HuH-7 (cell line): ENCODE measurements at places on chromosomes 12 and 14.
A peak's percentile ranks its signal among the peaks of the same experiment; 100 is the strongest.

DNA sequence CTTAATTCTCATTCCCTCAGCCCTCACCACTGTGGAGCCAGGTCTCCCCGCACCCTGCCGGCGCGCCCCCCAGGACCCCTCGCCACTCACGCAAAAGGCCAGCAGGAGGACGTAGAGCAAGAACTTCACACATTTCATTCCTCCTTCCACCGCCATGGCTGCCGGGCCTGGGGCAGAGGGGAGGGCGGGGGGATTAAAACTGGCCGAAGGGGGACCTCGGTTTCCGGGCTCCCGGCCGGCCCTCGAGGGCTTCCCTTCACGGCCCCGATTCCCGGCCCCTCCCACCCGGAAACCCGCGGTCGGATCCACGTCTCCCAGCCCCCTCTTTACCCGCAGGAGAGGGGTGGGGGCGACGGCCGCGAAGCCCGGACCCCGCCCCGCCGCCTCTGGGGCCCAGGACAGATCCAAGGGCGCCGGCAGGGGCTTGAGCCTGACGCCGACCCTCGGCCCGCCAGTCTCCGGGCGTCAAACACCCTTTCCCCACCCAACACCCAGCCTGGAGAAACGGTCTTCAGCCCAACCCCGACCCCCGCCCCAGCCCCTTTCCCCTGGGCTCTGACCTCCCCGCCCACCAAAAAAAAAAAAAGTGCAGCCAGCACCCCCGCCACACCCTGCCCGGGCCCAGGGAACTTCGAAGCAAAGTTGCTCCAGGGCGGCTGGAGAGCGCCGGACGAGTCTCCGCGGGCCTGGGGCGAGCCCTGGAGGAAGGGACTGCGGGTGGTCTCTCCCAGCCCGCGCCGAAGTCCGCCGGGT, 447 bp downstream of the CD63 start:
- no peak for DNase-seq

DNA sequence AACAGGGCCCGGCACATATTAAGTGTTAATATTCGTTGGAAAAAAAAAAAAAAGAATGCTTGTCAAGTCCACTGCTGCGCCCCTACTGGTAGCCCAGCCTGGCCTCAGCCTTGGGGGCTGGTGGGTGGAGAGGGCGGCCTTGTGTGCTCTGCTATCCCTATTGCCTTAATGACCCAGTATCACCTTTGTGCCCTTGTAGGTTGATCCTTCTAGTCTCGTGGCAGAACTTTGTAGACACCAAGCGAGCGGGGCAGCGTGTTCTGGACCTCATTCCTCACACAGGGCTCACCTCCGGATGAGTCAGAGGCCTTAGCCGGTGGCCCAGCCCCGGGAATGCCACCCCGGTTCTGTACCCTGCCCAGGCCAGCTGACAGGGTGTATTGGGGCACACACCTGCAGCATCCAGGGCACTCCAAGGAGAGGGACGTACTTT, 1.8 kb upstream of the RCOR1 start:
- DNase-seq = peak; percentile 56

GRCh38 chr14:86501611-86502010, 971.7 kb downstream of the FLRT2 start:
- DNase-seq = no peak

DNA sequence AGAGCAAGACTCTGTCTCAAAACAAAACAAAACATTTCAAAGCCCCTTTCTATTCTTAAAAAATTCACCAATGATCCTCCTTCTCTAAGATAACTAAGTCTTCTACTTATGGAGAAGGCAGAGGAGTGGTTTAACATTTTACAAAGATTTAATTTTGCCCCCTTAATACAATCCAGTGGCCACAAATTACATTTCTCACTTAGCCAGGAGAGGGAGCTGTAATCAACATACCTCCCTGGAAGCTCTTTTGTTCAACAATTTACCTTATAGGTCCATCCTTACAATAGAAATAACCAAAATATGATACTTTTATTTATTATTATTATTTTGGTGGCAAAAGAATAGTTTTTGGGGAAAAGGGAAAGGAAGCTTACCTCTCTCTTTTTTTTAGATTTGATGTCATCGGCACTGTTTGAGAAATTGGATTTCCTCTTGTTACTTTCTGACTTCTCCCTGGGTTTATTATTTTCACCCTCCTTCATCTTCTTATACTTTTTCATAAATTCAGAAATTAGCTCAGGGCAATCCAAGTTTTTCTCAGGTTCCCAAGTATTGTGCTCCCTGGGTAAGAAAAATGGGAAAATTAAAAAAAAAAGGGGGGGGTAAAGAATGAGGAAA, 28.1 kb downstream of the CBX5 start:
- DNase-seq = peak; percentile 73

GRCh38 chr12:124020514-124020949, 47.5 kb downstream of the ZNF664 start:
- no peak for DNase-seq

GRCh38 chr14:100156776-100157175, 2.7 kb downstream of the DEGS2 start:
- DNase-seq = no peak

DNA sequence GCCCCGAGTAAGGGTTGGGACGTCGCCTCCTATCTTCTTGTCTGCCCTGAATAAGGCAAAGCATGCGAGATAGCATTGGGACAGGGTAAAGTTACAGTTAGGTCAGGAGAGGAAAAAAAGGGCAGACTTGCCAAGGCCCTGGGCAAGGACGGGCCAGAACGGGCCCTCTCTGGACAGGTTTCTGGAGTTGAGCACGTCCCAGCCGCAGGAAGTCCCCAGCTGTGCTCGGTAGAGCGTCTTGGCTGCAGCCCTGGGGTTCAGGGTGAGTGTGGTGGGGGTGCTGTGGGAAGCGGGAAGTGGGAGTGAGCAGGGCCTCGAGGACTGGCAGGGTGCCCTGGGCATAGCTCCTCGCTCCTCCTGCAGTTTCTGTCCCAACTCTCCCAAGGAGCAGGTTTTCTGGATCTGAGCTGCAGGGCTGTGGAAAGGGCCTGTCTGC, 5.4 kb downstream of the RPS6KL1 start:
- no peak for DNase-seq

DNA sequence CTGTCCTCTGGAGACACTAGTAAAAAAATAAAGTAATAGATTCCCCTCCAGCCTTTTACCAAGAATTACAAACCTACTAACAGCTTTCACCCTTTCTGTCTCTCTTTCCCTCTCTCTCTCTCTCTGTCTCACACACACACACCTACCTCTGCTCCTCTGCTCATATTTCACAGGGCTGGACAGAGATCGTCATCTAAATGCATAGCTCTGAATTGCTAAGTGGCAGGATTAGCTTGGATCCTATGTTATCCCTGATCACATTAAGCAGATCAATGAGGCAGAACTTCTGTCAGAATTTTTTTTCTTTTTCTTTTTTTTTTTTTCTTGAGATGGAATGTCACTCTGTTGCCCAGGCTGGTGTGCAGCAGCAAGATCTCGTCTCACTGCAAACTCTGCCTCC, 22.9 kb downstream of the VCPKMT start:
- DNase-seq = no peak

DNA sequence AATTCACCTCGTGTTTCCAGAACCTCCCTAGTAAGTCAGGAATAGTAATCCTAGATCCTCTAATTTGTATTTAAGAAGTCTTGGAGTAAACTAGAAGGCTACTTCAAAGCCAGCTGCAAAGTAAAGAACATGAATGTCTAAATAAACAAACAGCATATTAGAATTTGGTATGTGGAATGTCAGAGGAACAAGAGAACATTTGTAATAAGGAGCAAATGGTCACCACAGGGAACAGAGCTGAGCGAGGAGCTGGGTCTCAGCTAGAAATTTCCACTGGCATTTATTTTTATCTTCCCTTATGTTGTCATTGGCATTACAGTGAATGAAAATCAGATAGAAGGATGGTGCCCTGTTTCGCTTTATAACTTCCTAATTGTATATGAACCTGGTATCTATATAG, 50.2 kb downstream of the FRMD6 start:
- DNase-seq = no peak

DNA sequence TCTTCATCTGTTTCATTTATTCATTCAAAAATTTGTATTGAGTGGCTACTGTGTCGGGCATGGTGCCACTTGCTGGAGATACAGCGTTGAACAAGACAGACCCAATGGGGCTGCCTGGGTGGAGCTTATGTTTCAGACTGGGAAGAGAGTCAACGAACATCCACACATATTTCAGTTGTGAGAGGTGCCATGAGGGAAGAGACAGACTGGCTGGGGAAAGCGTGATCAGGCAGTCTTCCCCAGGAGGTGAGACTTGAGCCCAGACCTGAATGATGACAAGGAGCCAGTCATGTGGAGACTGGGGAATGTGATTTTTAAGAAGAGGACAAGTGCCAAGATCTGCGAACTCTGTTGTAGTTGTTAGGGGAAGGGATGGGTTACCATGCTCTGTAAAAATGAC, 12.2 kb downstream of the BICD1 start:
- no peak for DNase-seq

- DNase-seq = no peak
Measured at GRCh38 chr12:85266356-85266755, 13.7 kb upstream of the ALX1 start.

DNA sequence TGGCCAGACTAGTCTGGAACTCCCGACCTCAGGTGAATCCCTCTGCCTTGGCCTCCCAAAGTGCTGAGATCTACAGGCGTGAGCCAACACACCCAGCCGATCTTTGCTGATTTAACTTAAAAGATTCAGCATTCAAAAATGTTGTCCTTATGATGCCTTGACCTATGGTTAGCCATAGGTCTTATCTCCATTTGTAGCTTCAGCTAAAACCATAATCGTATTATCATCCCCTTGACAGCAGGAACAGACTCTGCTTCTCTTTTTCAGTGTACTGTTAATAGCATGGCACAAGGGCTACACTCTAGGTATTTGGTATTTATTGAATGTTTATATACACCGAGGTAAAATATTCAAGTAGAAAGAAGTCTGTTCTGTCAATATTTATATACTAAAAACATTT, 15.3 kb downstream of the CCDC62 start:
- DNase-seq = no peak

- DNase-seq = no peak
Measured at GRCh38 chr14:31024577-31025366, 677 bp upstream of the AP4S1 start.

DNA sequence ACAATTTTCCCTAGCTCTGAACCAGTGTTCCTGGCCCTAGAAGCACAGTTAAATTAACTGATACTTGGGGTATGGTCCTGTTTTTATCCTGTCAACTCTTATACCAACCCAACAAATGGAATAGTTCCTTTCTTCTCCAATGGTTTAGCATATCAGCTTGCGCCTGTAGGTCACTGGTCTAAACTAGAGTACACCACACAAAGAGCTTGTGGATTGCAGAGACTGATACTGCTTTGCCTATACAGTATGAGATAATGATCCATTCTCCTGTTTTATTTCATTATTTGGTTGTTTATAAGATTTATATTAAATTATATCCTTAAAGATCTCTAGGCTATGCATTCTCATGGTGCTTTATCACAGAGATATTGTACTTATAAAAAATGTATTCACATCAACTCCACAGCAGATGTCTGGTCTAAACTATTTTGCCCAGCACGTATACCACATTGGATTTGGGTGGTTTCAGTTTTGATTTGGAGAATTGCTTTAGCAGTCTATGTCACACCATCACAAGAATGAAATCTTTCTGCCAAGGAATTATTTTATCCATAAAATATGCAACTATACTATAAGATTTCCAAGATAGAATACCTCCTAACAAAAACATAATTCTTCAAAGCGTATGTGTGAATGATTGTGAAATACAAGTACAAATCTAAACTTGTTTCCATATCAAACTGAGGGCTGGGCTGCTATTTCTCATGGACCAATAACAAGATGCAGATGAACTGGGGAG, 142.1 kb downstream of the SLC16A7 start:
- no peak for DNase-seq

GRCh38 chr14:23896609-23897153, 56.9 kb upstream of the DHRS4 start:
- DNase-seq = no peak

GRCh38 chr14:22850944-22851764, 14.8 kb downstream of the MMP14 start:
- DNase-seq = no peak

DNA sequence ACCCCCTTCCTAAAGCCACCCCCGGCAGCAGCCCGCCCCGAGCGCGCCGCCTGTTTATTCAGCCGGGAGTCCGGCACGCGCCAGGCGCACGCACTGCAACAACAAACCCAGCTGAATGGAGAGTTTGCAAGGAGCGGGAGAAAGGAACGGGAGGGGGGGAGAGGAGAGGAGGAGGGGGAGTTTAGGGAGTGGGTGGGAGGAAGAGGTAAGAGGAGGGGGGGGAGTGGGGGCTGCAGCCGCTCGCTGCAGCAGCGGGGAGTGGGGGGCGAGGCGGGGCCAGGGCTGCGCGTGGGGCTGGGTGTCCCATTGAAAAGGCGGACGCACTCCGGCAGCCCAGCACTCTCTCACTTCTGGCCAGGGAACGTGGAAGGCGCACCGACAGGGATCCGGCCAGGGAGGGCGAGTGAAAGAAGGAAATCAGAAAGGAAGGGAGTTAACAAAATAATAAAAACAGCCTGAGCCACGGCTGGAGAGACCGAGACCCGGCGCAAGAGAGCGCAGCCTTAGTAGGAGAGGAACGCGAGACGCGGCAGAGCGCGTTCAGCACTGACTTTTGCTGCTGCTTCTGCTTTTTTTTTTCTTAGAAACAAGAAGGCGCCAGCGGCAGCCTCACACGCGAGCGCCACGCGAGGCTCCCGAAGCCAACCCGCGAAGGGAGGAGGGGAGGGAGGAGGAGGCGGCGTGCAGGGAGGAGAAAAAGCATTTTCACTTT, at the start of gene ASCL1:
Gene ASCL1 (plus strand): TSS at position 336 of the 712 bp plus-strand sequence. CDS start 571 bp downstream, outside the sequence.
- DNase-seq = peak; percentile 57

DNA sequence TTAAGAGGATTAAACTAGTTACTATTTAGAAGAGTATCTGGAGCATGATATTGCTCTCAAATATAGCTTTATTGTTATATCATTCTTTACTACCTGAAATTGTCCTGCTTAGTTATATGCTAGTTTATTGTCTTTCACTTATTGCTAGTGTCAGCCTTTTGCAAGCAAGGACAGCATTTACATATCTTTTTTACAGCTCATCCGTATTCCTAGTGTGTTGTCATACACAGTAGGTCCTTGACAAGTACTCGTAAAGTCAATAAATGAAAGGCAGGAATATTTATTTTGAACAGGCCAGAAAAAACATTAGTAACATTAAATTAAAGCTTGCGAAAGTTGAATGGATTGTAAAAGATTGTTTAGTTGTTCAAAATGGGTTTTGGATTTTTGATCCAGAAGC, 35.0 kb downstream of the CRADD start:
- no peak for DNase-seq

DNA sequence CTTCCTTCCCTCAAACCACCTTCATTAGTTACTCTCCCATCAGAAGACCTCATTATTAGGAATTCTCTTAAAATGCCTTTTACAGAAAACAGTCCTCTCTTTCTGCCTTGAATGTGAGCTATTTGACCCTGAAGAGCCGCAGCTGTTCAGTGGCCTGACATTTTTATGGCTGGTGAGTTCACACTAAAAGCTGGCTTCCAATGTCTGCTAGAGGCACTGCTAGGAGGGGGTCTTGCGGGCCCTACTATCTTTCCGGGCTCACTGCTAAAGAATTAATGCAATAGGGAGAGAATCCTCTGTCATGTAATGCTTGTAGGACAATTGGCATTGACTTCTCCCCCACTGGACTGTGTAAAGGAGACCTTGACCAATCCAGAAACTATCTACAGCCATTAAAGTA, 87.7 kb downstream of the GPR135 start:
- no peak for DNase-seq

GRCh38 chr12:131511803-131512561, 198.9 kb upstream of the SFSWAP start:
- DNase-seq = no peak

GRCh38 chr14:53432378-53432802, 279.3 kb upstream of the DDHD1 start:
- peak; percentile 48 for DNase-seq

- DNase-seq = no peak
Measured at GRCh38 chr12:120925740-120926563, 21.8 kb upstream of the SPPL3 start.

GRCh38 chr12:1212526-1212925, 221.5 kb downstream of the ERC1 start:
- DNase-seq = no peak
